NCI-H446 treated with DMSO at 0.1 percent for 48 hours (cell line): ENCODE measurements at places on chromosomes 3 and 15.
A peak's percentile ranks its signal among the peaks of the same experiment; 100 is the strongest.

- no peak for DNase-seq
Observed at GRCh38 chr15:22265056-22265945, 185.0 kb downstream of the OR4M2 start.

DNA sequence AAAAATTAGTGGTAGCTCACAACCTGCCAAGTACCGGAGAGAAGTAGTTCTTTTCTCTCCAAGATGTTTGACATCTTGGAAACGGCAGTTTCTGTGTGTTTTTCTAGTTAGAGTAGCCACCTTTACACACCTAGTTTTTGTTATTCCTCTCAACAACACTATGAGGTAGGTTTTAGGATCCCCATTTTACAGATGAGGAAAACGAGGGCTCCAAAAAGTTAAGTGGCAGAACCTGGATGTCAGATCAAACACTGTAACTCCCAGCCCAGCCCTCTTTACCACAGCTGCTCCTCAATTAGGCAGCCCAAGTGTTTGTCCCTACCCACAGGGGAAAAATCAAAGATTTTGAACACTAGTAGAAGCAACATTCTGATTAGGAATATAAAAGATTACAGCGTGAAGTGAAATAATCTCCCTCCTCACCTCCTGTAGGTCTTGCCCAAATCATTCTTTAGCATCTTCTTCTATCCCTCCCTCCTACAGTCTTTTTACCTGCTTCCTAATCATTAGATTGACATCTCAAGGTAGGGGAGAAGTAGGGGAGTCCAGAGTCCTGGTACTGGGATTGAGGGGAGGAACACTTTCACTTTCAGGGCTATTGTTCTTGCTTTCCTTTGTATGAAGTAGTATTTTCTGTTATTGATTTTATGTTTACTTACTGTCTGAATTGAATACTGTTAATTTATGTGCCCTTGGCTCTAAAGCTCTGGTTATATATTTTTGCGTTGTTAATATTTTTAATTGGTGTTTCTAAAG is 142.6 kb downstream of the CMSS1 start:
- DNase-seq = no peak

DNA sequence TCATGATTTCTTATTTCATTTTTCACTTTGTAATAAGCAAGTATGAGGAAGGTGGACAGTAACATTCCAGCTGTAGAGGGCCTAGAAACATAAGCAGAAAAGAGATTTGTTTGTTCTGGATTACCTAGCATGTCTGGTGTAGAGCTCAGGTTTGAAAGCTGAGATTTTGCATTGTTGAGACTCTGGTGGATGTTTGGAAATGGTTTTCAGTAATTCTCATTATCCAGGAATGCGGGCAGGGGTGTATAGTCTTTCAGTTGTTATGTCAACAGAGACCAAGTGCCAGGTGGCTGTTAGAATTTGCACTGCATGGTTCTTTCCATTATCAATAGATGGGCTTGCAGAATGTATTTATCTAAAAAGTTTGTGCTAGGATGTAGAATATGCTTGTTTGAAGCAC is 10.9 kb downstream of the GPD1L start:
- DNase-seq = no peak

GRCh38 chr15:32649342-32649741 is 7.8 kb downstream of the SCG5 start:
- DNase-seq = no peak

- DNase-seq = no peak
Observed at GRCh38 chr15:59707619-59708018, 18.5 kb upstream of the BNIP2 start.

DNA sequence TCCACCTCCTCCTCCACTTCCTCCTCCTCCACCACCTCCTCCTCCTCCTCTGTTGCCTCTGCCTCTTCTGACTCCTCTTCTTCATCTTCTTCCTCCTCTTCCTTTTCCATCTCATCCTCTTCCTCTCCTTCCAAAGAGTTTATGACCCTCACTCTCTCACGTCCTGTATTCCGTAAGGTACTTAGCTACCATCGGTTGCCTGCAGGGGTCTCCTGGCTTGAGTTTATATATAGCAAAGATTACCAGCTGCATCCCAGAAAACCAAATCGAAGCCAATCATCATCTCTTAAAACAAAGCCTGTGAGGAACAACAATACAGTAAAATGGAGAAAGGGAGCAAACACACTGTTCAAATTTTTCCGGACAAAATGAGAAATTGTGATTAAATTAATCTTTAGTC is 317.4 kb downstream of the C3orf38 start:
- DNase-seq = no peak

DNA sequence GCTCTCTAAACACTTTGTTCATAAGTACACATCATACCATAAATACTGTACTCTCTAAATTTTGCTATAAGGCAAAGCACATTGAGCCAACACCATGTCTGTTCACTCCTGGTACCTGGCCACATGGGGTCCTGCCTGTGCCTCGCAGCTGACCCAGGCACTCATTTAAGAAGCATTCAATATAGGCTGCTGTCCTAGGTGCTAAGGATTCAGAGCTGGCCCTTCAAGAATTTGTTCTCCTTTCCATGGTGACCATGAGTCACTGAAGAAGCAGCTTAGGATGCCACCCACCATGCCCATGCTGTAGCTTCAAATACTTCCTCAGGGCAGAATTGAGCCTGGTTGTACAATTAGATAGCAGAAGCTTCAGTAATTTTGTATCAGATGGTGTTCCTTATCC is 119.2 kb upstream of the ZBED2 start:
- DNase-seq = no peak

DNA sequence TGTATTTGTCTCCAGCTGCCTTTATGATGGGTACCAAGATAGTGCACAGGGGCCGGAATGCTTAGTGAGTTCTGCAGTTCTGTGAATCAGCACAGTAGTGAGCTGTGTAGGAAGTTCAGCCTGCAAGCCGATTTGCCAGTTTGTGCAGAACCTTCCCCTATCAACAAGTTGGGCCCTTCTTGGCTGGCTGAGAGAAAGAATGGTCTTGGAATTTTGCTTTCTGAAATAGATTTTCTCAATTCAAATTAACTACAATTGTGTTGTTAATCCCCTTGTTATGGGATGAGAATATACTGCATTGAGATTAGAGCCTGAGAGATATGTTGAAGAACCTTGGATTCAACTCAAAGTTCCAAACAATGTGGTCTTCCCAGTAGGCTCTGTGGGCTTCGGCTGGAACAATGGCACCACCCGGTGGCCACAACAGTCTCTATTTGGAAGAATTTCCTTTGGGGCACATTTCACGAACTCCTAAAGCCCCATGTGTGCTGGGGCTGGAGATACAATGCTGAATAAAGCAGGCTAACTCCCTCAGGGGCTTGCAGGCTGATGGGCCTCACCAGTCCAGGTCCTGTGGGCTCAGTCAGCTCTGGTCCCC is 59.1 kb downstream of the TRIM42 start:
- peak; percentile 45 for DNase-seq

- DNase-seq = no peak
Observed at GRCh38 chr3:40631341-40631995, 106.7 kb downstream of the ZNF621 start.

- DNase-seq = no peak
Observed at GRCh38 chr15:58737298-58737697, 12.2 kb downstream of the ADAM10 start.

GRCh38 chr3:63768888-63769287 is 50.2 kb upstream of the C3orf49 start:
- DNase-seq = no peak

DNA sequence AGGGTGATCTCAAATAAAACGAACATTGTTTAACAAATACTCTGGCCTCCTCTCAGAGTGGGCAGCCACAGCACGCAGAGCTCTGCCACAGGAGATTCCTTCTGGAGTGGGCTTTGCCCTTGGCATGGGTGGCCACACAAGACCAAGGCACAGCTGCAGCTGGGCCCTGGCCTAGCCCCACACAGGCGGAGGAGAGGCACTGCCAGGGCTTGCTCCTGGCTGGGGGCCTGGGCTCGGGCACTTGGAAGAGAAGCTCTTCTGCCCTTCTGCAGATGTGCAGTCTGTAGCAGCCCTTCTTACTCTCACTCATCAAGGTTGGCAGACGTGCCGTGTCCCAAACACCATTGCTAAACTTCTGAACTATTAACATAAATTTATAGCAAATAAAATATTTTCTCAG is 67.2 kb downstream of the CRTC3 start:
- DNase-seq = no peak

DNA sequence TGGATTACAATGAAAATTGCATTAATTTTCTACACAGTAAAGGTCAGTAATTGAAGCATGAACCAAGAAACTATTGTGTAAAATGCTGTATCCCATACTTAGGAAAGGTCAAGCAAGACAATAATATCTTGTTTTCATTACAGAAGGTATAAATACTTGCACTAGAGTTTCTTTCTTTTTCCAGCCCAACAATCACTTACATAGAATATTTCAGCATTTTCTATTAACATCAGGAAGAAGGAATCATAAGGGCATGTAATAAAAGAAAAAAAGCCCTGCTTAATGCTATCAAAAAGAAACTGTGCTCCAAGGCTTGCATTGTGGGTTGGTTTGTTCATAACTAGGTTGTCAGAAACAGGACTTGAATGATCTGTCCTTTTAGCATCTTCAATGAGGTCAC is 215.1 kb downstream of the MCTP2 start:
- DNase-seq = no peak

GRCh38 chr15:63186065-63186464 is 3.3 kb upstream of the RAB8B start:
- DNase-seq = no peak

- DNase-seq = no peak
Observed at GRCh38 chr3:25427563-25427941, 511 bp upstream of the RARB start.

GRCh38 chr3:24538891-24539290 is 44.2 kb upstream of the THRB start:
- DNase-seq = no peak

GRCh38 chr15:50180091-50180490 is 1.9 kb upstream of the SLC27A2 start:
- no peak for DNase-seq

- no peak for DNase-seq
Observed at GRCh38 chr3:150129166-150129565, 158.5 kb upstream of the PFN2 start.

- no peak for DNase-seq
Observed at GRCh38 chr15:55758580-55758986, 15.6 kb upstream of the PRTG start.

- DNase-seq = no peak
Observed at GRCh38 chr15:70768257-70768883, 5.0 kb upstream of the UACA start.

DNA sequence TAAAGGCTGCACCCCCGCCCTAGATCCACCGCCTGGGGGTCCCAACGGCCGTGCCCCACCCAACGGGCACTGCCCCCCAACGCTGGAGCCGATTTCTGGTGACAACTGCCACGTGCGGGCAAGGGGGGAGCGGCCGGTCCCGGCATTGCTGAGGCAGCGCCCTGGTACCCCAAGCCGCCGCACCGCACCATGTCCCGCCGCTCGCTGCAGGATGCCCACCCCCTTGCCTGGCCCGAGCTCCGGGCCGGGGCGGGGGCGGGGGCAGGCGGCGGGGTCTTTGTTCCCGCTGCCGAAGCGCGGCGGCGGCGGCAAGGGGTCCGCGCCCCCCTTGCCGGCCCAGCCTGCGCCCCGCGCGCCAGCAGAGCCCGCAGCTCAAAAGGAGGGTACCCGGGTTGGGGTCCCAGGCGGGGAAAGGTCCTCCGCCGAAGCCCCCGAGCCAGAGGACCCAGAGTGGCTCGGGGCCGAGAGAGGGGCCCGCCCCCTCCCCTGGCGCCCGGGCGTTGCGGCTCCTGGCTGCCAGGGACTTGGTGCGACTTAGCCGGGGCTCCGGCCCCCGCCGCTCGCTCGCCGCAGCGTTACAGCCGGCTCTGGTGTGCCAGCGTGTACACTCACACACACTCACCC is 678 bp downstream of the SEMA7A start:
- DNase-seq = no peak

- DNase-seq = no peak
Observed at GRCh38 chr3:126972866-126973265, 10.0 kb upstream of the PLXNA1 start.

GRCh38 chr15:55197362-55197705 is 593 bp upstream of the RSL24D1 start:
- no peak for DNase-seq

DNA sequence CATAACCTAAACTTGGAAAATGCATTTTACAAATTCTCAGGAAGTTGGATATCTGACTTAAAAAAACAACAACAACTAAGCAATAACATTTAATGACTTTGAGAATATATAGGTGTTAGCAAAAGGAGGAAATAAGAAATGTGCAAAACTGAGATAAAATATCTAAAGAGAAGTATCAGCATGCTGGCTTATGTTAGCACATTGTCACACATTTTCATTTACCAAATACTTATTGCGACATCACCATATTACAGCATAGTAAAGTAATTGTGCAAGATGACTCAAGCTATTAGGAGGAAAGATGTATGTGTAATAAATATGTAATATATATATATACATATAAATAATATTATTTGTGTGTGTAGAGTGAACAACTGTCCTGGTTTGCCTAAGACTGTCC is 9.2 kb downstream of the PTX3 start:
- no peak for DNase-seq

DNA sequence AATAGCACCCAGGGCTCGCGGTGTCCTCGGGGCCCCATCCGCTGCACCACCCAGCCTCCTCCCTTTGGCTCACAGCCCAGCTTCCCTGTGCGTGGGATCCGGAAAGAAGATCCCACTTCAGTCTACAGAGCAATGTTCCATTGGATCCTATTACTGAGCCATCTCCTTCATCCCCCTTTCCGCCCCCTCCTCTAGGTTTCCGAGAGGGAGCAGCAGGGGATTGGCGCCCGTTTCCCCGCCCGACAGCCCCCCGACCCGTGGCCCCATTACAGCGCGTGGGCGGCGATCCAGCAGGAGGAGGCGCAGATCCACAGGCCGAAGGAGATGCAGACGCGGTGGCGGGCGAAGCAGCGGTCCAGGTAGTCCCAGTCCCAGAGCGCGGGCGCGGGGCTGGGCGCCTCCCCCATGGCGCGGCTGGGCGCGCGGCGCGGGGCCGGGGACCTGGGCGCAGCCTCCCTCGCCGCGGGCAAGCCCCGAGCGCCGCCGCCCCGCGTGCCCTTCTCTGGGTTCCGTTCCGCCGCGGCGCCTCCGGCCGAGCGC is 340 bp downstream of the TMEM44 start:
- no peak for DNase-seq

DNA sequence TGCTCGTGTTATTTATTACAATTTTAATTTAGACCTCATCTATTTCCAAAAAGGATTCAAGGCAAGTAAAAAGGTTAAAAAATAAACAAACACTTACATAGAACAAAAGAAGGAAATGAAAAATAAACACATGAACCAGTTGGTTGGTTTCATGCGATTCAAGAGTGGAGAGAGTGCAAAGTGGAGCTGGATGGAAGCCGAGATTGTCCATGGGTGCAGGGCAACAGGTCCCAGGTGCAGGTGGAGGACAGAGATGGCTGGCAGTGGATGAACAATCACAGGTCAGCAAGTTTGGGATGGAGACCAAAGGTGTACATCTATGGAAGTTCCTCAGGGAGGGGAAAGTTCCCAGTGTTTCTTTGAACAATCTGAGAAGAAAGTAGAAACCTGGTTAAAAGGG is 11.6 kb upstream of the SEMA5B start:
- DNase-seq = no peak

DNA sequence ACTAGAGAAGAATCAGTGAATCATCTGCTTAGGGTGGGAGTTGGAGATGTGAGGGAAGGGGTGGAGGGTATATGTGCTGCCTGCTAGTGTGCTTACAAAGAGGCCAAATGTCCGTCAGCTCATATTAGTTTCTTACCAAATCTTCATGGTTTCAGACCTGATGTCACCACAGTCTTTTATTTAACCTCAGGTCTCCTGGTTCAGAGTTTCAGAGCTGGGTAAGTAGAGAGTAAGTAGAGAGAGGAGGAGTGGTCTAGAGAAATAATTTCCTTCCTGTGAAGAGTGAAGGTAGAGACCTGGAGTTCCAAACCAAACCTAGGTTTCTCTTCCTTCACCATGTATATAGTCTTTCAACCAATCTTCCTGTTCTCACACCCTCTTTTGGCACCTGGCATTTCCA is 17.5 kb upstream of the P2RY1 start:
- no peak for DNase-seq
